ENCODE measurements at places on chromosomes 1 and 21.

GRCh38 chr21:38619992-38620479, 121.8 kb upstream of the ERG start:
- DNase-seq: no peak

- no peak for DNase-seq
These were observed 239.8 kb downstream of the USH2A start for GRCh38 chr1:216183454-216183853.

DNA sequence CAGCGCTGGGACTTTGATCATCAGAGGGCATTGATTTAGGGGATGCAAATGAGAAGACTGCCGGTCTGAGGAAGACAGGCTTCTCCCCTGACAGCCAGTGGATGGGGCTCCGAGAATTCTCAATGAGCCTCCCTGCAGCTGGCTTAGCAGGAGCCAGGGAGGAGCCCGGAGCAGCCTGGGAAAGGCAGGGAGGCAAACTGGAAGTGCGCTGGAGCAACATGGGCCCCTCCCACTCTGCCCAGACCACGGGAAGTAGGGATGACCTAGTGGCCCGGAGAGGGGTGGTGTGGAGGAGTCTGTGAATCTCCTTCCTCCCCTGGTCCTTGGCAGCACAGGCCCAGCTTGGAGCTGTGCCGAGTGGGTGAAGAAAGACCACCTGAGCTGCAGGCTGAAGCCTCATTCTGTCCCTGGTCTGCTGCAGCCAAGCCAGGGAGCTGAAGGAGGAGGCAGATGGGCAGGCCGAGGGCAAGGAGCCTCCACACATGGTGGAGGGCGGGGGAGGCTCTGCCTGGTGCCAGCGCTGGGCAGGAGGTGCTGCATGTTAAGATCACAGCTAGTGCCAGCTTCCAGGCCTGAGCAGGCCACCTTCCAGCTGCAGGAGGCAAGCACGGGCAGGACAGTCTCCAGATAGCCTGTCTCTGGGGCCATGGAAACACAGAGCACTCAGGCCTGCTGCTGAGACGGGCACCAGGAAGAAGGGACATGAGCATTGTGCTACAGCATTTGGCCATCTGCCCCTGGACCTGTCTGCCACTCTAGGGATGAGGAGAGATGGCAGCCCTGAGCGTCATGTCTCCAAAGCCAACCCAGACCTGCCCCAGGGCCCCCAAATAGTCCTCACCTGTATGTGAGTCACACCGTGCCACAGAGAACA, 12.2 kb upstream of the CLSTN1 start:
- DNase-seq: no peak

DNA sequence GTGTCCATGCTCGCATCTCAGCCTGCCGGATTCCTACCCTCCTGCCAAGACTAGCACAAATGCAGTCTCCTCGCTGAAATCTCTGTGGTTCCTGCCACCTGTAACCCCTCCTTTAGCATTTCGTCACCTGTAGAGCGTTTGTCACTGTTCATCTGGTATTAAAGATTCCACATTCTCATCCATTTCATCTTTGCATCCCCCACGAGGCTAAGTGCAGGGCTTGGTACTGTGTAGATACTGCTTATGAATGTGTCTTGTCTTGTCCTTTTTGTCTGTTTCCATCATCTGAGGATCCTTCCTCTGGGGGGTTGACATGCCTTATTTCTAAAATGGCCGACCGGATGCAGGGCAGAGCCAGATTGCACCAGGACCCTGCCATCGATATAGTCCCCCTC, 53.7 kb upstream of the DNAJC6 start:
- no peak for DNase-seq

DNA sequence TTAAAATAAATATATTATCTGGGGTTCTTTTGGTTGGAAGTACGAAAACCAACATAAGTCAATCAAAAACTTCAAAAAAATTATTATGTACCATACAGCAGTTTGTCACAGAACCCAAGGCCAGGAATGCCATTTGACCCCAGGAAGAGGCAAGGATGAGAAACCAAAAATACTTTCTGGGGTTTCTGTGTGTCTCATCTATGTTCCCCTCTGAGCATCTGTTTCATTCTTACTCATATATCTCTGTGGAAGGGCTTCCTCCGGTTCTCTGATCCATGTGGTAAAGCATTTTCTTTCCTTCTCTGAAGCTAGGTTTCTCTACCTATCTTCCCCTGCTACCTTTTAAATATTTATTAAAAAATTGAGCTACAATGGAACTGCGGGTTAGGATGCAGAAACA, 9.8 kb upstream of the FCRL1 start:
- no peak for DNase-seq

GRCh38 chr1:168614235-168614634, 37.8 kb downstream of the XCL1 start:
- DNase-seq: no peak

DNA sequence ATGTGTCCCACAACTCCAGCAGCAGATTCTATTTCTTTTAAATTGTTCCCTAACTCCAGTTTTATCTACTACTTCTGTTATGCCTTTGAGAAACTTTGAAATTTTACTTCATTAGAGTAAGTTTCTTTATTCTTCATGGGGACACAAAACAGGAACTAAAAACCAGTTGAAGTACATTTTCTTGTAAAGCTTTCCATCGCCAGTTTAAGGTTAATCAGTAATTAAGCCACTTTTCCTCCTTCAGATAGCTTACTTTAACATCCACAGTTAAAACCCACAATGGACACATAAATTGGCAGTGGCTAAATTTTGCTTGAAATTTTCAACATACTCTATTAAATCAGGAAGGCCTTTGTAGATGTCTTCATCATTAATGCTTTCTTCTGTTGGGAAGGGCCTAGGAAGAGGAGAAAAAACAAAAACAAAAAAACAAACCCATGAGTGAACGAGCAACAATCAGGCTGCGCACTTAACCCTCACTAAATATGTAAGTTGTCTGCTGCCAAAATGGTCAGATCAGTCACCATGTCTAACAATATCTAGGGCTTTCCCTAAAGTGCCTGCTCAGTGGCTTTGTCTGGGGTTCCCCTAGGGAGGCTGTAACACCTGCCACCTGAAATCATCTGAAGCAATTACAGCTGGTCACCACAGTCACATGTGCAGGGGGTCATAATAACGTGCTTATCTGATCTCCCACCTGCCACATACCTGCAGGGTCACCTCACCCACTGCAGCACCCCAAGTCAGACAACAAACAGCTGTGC, 187.9 kb downstream of the VAV3 start:
- DNase-seq: no peak

- DNase-seq: no peak
These were observed 204.8 kb downstream of the SETD4 start for GRCh38 chr21:35855484-35855883.

DNA sequence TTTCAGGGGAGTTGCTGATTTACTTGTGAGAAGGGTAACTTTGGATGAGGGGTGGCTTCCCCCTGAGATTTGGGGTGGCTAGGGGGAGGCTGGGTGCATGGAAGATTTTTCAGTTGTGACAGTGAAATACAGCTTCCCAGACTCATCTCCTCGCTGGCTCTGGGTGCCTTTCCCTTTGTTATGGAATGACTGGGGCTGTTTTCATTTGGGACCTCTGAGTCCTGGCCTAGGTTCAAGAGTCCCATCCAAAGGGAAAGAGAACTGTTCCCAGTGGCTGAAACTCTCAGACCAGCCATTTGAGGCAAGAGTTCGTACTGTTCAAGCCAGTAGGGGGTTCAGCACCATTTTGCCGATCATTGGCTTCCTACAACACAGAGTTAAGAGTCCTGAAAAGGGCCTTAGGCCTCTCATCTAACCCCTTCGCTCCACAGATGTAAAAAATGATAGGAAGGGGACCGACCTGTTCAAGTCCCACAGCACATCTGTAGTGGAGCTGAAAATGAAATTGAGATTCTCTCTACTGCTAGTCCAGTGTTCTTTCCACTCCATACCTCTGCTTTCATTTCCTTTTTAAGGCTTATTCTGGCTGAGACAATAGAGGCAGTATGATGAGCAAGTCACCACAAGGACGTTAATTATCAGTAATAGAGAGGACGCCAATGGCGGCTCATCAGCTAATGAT, 958 bp downstream of the DDR2 start:
- no peak for DNase-seq

GRCh38 chr1:178500091-178500770, 3.5 kb upstream of the CLEC20A start:
- no peak for DNase-seq

- no peak for DNase-seq
These were observed 342.5 kb upstream of the ADGRL2 start for GRCh38 chr1:81458186-81458585.

DNA sequence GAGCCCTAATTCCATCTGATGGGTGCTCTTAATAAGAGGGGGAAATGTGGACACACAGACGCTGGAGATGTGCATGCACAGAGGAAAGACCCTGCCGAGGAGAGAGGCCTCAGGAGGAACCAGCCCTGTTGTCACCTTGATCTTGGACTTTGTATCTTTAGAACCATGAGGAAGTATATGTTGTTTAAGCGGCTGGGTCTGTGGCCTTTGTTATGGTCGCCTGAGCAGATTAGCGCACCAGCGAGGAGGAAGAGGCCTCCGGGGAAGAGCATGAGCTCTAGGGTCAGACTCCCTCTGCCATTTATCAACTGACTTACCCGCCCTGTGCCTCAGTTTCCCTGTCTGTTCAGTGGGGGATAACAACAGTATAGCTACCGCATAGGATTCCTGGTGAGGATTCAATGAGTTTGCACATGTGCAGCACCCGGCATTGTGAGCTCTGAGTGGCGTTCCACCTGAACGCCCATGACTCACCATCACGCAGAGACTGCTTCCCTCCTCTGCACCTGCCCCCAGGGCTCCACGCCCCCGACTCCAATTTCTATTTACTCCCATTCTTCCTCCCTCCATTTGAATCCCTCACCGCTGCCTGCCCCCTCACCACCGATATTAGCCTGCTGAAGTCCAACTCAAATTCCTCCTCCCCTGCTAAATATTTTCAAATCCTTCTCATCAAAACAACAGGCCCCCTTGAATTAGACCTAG, 67.2 kb downstream of the ATP5PO start:
- no peak for DNase-seq

GRCh38 chr1:160625725-160626498, 20.9 kb downstream of the SLAMF1 start:
- DNase-seq: no peak

GRCh38 chr1:48527051-48527450, 55.0 kb upstream of the SPATA6 start:
- no peak for DNase-seq

- no peak for DNase-seq
These were observed 13.4 kb downstream of the INSL5 start for GRCh38 chr1:66787641-66788040.

DNA sequence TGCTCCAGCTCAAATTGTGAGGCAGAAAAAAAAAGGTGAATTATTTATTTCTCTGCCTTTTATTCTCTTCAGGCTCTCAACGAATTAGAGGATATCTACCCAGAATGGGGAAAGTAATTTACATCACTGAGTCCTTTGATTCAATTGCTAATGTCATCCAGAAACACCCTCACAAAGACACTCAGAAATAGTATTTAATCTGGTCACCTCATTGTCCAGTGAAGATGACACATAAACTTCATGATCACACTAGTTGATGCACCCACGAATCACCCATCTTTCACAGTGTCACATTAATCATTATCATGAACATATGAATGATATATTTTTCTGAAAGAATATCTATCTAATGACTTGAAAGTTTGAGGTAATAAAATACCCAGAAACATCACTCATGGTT, 868.5 kb downstream of the BRINP3 start:
- no peak for DNase-seq

- DNase-seq: no peak
These were observed 6.2 kb downstream of the SLC26A9 start for GRCh38 chr1:205936846-205937586.

- no peak for DNase-seq
These were observed 32.1 kb downstream of the EXTL2 start for GRCh38 chr1:100862591-100862990.

GRCh38 chr1:221598122-221598521, 143.8 kb downstream of the DUSP10 start:
- DNase-seq: no peak

DNA sequence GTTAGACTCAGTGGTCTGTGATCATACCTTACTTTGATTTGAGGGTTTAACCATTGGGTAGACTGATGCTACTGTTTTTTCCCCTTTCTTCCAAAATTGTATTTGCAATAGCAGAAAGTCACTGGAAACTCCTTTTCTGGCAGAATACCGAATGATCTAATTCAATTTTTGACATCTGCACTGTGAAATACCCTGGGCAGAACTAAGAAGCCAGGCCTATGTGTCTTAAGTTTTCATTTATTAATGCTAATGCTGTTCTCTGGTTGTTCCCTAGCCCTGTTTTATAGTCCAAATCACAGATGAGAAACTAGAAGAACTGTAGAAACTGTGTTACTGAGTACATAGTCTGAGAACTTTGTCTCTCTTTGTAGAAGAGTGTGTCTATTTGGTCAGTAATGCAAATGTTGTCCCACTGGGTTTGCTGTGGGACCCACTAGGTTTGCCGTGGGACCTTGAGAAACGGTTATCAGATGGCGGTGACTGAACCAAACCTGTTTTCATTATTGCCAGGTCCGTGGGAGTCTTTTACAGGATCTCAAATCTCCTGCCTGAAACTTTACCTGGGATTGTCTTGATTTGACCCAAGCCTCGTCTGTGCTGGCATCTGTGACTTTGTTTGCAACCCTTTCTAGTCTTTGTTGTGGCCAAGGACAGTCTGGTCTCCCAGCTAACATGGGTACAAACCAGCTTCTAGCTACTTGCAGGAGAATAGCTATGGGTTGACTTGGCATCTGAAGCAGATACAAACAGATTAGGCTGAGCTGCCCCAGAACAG, 41.4 kb downstream of the PEX14 start:
- DNase-seq: no peak

GRCh38 chr21:33703750-33704606, 61.7 kb downstream of the ITSN1 start:
- no peak for DNase-seq
